Neural crest cell (in vitro differentiated cells): ENCODE measurements at places on chromosomes 5 and 9.

GRCh38 chr5:14572385-14572784, 9.2 kb upstream of the OTULINL start:
- no peaks in the 10 kb centered on the region for H3K27me3 ChIP-seq
- H3K4me1 ChIP-seq: peaks cover 7% of the 10 kb centered on the region
- no peak overlapping the region for H3K4me3 ChIP-seq
- no peak overlapping the region for H3K27ac ChIP-seq

DNA sequence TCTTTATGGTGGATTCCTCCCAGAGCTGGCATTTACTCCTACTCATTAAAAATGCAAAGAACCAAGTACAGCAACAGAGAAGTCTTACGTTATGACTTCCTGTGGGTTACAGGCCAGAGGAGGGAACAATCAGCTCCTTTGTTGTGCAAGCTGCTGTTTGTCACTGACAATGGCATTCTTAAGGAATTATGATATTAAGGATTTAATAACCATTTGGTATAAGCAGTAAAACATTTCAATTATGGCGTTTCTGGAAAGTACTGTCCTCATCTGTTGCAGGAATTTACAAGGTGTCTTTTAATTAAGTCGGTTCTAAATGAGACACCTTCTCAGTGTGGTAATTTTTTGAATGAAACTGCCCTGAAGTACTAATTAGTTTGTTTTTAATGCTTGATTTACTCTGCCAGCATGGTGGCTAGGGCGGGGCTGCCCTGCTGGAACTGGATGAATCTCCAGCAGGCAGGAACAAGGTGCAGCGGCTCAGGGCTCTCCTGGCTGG, 49.1 kb upstream of the VDAC1 start:
- no peak for DNase-seq
- peaks cover 23% of the 10 kb centered on the region for H3K4me1 ChIP-seq
- no peaks in the 10 kb centered on the region for H3K27me3 ChIP-seq
- H3K27ac ChIP-seq: peak overlapping the region; percentile 94
- peak overlapping the region; percentile 52 for H3K4me3 ChIP-seq
- H3K36me3 ChIP-seq: no peaks in the 10 kb centered on the region

- peak overlapping the region; percentile 82 for H3K4me3 ChIP-seq
- peaks cover 48% of the 10 kb centered on the region for H3K27me3 ChIP-seq
- no peaks in the 10 kb centered on the region for H3K36me3 ChIP-seq
- peaks cover 70% of the 10 kb centered on the region for H3K4me1 ChIP-seq
- peak overlapping the region; percentile 69 for H3K27ac ChIP-seq
Measured at GRCh38 chr5:113202746-113203716, 226.4 kb downstream of the DCP2 start.

DNA sequence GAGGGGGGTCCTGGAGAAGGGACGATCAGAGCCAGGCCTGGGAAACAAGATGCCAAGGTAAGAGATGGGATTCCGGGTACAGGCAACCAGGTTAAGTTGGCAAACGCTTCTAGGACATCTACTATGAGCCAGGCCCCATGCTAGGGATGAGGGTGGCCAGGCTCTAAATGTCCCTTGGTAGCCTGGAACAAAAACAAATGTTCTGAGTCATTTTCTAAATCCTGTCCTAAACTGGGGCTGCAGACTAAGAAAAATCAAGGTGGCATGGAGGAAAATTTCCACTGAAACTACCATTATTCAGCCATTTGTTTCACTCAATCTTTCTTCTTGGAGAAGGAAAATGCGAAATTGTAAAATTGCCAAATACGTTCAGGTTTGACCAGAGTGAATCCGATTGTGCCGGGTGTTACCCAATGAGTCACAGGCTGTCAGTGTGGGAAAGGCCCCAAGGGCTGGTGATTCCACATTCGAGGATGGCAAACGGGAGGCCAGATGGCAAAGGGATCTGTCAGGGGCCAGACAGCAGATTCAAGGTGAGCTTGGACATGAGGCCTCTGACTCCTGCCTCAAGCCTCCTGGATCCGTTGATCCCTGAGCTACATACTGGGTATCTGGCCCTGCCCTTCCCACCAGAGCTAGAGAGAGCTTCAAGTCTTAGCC, 57.6 kb downstream of the PAX5 start:
- no peak for DNase-seq
- no peaks in the 10 kb centered on the region for H3K4me1 ChIP-seq
- no peak overlapping the region for H3K27ac ChIP-seq

GRCh38 chr9:106075960-106076327, 381.6 kb downstream of the TMEM38B start:
- no peak for DNase-seq
- no peak overlapping the region for H3K4me3 ChIP-seq
- H3K4me1 ChIP-seq: peaks cover 36% of the 10 kb centered on the region

- peaks cover 4% of the 10 kb centered on the region for H3K27me3 ChIP-seq
- H3K27ac ChIP-seq: no peak overlapping the region
- H3K36me3 ChIP-seq: no peaks in the 10 kb centered on the region
- H3K4me3 ChIP-seq: no peak overlapping the region
- DNase-seq: no peak
Measured at GRCh38 chr5:64680289-64680688, 10.0 kb upstream of the SHISAL2B start.

GRCh38 chr9:98909935-98910334, 33.8 kb upstream of the COL15A1 start:
- no peak overlapping the region for H3K27ac ChIP-seq
- no peaks in the 10 kb centered on the region for H3K36me3 ChIP-seq
- DNase-seq: no peak

GRCh38 chr9:93126825-93127368, 7.2 kb downstream of the NINJ1 start:
- H3K36me3 ChIP-seq: no peaks in the 10 kb centered on the region
- H3K27me3 ChIP-seq: no peaks in the 10 kb centered on the region
- H3K4me3 ChIP-seq: no peak overlapping the region
- no peak for DNase-seq
- H3K4me1 ChIP-seq: peaks cover 22% of the 10 kb centered on the region

- no peaks in the 10 kb centered on the region for H3K27me3 ChIP-seq
- DNase-seq: no peak
- H3K27ac ChIP-seq: no peak overlapping the region
- no peak overlapping the region for H3K4me3 ChIP-seq
- H3K4me1 ChIP-seq: no peaks in the 10 kb centered on the region
Measured at GRCh38 chr5:116970318-116970717, 395.7 kb upstream of the SEMA6A start.

GRCh38 chr5:132771503-132771998, 5.5 kb downstream of the SEPTIN8 start:
- no peaks in the 10 kb centered on the region for H3K27me3 ChIP-seq
- H3K36me3 ChIP-seq: no peaks in the 10 kb centered on the region
- H3K4me3 ChIP-seq: no peak overlapping the region
- H3K4me1 ChIP-seq: peaks cover 23% of the 10 kb centered on the region

GRCh38 chr9:126721564-126721981, 83.3 kb upstream of the ZBTB43 start:
- H3K4me3 ChIP-seq: peak overlapping the region; percentile 70
- H3K36me3 ChIP-seq: no peaks in the 10 kb centered on the region
- H3K4me1 ChIP-seq: peaks cover 34% of the 10 kb centered on the region
- no peak for DNase-seq
- peaks cover 64% of the 10 kb centered on the region for H3K27me3 ChIP-seq

DNA sequence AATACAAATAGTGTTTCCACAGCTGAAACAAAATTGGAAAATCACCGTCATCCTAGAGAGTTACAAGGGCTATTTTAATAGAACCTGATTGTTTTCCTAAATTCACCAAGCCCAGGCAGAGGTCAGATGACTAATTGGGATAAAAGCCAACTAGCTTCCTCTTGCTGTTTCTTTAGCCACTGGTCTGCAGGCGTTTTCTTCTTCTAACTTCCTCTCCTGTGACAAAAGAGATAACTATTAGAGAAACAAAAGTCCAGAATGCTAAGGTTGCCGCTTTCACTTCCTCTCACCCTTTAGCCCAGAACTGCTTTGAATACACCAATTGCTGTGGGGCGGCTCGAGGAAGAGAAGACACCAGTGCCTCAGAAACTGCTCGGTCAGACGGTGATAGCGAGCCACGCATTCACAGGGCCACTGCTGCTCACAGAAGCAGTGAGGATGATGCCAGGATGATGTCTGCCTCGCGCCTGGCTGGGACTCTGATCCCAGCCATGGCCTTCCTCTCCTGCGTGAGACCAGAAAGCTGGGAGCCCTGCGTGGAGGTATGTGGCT, at the start of gene TLR4:
Gene TLR4 (plus strand): TSS at position 380 of the 552 bp plus-strand sequence. CDS start 70 bp downstream, at position 450.
- H3K27me3 ChIP-seq: no peaks in the 10 kb centered on the region
- peak within 1 kb of the TSS; percentile 50 for H3K4me3 ChIP-seq
- peak within 1 kb of the TSS; percentile 89 for H3K27ac ChIP-seq
- no peaks in the 10 kb centered on the region for H3K36me3 ChIP-seq
- peaks cover 40% of the 10 kb centered on the region for H3K4me1 ChIP-seq

- H3K4me3 ChIP-seq: no peak overlapping the region
- H3K27me3 ChIP-seq: no peaks in the 10 kb centered on the region
- H3K4me1 ChIP-seq: peaks cover 25% of the 10 kb centered on the region
- H3K27ac ChIP-seq: no peak overlapping the region
- no peak for DNase-seq
Measured at GRCh38 chr9:136644343-136644592, 18.4 kb upstream of the EGFL7 start.

DNA sequence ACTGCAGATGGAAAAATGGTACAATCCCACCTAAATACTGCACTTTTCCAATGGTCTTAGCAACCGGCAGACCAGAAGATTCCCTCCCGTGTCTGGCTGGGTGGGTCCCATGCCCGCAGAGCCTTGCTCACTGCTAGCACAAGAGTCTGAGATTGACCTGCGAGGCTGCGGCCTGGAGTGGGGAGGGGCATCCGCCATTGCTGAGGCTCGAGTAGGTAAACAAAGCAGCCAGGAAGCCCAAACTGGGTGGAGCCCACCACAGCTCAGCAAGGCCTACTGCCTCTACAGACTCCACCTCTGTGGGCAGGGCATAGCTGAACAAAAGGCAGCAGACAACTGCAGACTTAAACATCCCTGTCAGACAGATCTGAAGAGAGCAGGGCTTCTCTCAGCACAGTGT, 221.6 kb upstream of the CTNND2 start:
- H3K36me3 ChIP-seq: no peaks in the 10 kb centered on the region
- H3K4me3 ChIP-seq: no peak overlapping the region
- no peaks in the 10 kb centered on the region for H3K4me1 ChIP-seq
- no peak for DNase-seq
- H3K27me3 ChIP-seq: no peaks in the 10 kb centered on the region

DNA sequence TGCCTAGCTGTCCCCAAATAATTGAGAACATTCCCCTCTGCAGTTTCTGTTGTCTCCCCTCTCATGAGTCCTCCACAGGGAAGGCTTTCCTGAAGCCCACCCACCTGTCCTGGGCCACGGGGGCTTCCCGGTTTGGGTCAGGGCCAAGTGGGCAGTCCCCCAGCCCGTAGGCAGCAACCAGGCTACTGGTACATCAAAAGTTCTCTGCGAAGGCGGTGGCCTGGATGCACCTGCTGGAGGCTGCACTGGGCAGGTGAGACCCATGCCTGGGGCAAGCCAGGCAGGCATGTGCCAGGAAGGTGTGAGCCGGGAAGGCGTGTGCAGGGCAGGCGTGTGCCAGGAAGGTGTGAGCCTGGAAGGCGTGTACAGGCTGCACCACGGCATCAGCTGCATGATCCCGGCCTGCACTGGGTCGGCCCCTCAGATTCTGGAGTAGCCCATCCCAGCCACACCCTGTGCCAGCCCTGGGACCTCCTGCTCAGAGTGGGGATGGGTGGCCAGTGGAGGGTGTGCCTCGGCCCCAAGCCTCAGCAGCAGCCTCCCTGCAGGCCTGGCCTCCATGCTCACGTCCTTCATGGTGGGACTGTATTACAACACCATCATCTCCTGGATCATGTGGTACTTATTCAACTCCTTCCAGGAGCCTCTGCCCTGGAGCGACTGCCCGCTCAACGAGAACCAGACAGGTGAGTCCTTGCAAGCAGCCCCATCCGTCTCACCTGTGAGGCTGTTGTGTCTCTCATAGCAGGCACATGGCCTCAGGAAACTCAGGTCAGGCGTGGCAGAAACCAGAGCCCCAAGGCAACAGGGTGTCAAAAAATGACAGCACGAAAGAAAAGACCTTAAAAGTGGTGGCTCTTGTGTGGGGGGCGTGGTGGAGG, 8.7 kb downstream of the SLC6A19 start:
- H3K27ac ChIP-seq: no peak overlapping the region
- H3K27me3 ChIP-seq: peaks cover 4% of the 10 kb centered on the region
- H3K36me3 ChIP-seq: no peaks in the 10 kb centered on the region
- no peak overlapping the region for H3K4me3 ChIP-seq

- no peaks in the 10 kb centered on the region for H3K27me3 ChIP-seq
- H3K4me3 ChIP-seq: no peak overlapping the region
- H3K36me3 ChIP-seq: no peaks in the 10 kb centered on the region
- no peak overlapping the region for H3K27ac ChIP-seq
Measured at GRCh38 chr9:75239176-75239575, 150.9 kb downstream of the OSTF1 start.

GRCh38 chr9:33737811-33738606, 57.4 kb upstream of the PRSS3 start:
- no peak overlapping the region for H3K27ac ChIP-seq
- peaks cover 4% of the 10 kb centered on the region for H3K4me1 ChIP-seq
- DNase-seq: peak; percentile 35
- no peak overlapping the region for H3K4me3 ChIP-seq

- no peaks in the 10 kb centered on the region for H3K27me3 ChIP-seq
- H3K4me1 ChIP-seq: peaks cover 18% of the 10 kb centered on the region
- peaks cover 11% of the 10 kb centered on the region for H3K36me3 ChIP-seq
Measured at GRCh38 chr5:33631139-33631538, 190.4 kb downstream of the TARS1 start.

DNA sequence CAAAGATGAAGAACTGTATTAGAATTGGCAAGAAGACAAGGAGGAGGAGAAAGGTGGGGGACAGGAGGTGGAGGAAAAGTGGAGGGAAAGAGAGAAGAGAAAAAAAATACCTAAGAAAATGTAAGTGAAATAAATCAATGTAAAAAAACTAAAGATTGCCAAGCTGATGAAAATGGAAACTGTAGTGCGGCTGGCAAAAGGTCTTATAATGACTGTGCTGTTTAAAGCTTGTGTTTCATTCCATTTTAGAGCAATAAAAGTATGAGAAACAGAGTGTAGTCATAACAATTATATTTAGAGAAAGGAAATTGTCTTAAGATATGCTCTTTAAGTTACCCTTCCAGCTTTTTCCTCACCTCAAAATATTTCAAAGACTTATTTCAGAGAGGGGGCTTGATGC, 670.5 kb upstream of the SEMA6A start:
- H3K27me3 ChIP-seq: no peaks in the 10 kb centered on the region
- H3K36me3 ChIP-seq: peaks cover 3% of the 10 kb centered on the region
- H3K4me1 ChIP-seq: peaks cover 56% of the 10 kb centered on the region
- no peak overlapping the region for H3K4me3 ChIP-seq
- DNase-seq: no peak
